Muscle of back (tissue), 13 donors: ENCODE measurements at places on chromosomes 3 and 15.

GRCh38 chr15:72916897-72917296 is 133.3 kb upstream of the ADPGK start:
- no peak for DNase-seq

DNA sequence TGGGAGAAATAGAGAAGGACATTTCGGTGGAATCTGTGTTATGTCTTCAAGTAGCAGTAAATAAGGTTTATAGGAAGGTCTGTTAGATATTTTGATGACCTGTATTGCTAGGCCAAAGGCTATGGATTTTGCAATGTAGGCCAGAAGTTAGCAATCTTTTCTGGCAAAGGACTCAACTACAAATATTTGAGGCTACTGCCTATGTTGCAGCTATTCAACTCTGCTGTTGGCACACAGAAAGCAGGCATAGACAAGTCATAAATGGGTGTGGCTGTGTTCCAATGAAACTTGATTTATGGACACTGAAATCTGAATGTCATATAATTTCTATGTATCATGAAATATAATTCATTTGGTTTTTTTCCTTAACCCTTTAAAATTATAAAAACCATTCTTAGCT is 438.7 kb upstream of the C2CD4B start:
- DNase-seq, result no peak

DNA sequence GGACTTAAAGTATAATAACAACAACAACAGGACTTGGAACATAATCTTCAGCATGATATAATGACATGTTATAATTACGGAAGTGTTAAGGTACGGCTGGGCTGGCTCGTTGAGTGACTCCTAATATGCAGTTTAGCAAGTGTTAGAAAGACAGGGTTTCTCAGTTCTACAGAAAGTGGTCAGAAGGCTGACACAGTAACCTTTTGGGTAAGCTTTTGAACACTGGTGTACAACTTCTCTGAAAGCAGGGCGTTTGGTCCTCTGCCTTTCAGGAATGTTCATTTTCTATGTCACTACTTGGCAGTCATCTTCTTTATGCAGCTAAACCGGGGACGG is 133.3 kb upstream of the SLC2A2 start:
- DNase-seq, result no peak

- no peak for DNase-seq
Measured at GRCh38 chr15:76823890-76824289, 81.2 kb downstream of the SCAPER start.

GRCh38 chr3:49295489-49296058 is 18.5 kb upstream of the C3orf62 start:
- peak; percentile 52 for DNase-seq

DNA sequence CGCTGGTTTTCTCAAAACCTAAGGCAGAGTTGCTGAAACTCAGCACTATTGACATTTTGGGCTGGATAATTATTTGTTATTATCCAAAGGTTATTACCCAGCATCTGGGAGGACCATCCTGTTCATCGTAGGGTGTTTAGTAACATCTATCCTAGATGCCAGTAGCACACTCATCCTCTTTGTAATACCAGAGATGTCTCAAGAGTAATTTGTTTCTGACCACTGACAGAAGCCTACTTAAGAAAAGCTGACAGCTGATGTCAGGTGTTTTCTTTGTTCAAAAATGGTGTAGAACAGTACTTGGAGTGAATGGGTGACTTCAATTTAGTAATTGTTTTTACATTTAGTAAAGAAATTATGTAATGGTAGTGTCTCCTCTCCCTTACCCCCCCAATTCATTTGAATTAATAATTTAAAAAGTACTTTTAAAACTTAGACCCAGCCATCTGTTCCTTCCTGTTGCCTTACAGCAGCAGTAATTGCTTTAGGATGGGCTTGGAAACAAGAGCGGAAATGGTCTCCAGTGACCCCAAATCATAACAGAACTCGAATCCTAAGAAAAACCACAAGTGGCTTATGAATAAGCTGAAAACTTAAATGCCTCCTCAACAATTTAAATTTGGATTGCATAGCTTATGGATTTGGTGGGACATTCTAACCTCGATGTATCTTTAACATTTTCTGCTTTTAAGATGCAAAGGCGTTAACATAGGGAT is 105.4 kb downstream of the PTPRG start:
- peak; percentile 86 for DNase-seq

DNA sequence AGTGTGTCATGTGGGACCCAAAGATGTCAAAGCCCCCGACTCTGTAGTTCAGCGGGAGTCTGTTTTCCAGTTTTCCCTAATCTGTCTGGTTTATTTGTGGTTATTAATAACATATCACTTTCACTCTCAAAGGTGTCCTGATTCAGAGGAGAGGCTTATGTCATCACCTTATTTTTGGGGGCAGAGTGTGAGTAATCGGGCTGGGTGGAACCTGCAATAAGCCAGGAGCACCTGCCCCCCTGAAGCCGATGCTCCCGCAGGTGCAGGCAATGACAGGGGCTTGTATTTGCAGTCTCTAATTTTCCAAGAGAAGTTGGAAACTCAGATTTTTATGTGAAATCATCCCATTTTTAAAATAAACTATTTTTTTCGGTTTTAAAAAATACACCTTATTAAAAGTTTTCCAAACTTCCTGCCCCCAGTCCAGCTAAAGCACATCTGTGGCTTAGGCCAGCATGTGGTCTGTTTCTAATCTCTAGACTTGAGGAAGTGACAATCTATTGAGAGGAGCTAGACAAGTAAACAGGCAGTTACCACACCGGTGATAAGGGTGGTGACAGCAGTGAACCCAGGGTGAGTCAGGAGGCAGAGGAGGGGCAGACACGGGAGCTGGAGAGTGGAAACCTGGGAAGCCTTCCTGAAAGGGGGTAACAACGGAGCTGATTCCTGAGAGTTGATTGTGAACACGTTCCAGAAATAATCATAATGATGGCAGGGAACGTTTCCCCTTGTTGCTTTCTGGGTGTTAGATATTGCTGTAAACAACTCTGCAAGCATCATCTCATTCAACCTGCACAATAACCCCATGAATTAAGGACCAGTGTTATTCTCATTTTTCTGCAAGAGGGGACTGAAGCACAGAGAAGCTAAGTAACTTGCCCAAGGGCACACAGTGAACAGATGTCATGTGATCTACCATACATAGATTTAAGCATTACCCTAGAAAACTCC is 37.2 kb downstream of the BHLHE40 start:
- no peak for DNase-seq

DNA sequence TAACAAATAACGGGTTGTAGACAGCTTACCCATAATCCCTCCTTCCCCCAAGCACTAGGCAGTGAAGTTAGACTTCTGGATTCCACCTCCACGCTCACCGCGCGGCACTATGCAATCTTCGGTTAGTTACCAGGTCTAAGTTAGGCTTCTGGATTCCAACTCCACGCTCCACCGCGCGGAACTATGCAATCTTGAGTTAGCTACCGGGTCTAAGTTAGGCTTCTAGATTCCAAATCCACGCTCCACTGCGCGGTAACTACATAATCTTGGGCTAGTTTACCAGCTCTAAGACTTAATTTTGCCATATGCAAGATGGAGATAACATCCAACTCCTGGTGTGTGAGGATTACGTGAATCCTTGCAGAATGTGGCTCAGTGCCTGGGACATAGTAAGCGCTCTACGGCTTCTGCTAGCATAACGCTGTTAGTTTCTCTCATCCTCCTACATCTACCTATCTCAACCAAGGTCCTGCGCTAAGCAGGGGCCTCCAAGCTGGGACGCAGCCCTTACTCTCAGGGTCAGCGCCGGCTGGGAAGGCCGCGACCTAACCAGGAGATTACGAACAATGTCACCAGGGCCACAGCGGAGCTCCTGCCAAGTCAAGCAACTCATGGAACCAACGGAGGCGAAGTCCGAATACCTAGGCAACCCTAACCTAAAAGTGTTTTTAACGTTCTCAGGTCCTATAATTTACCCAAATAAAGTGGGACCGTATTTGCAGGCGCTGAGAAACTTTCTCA is 497 bp upstream of the RPLP1 start:
- no peak for DNase-seq

GRCh38 chr3:196220587-196220986 is 4.3 kb downstream of the SLC51A start:
- no peak for DNase-seq

GRCh38 chr3:81442758-81443456 is 318.5 kb downstream of the GBE1 start:
- no peak for DNase-seq

- peak; percentile 11 for DNase-seq
Measured at GRCh38 chr3:3556078-3556477, 243.2 kb upstream of the LRRN1 start.

DNA sequence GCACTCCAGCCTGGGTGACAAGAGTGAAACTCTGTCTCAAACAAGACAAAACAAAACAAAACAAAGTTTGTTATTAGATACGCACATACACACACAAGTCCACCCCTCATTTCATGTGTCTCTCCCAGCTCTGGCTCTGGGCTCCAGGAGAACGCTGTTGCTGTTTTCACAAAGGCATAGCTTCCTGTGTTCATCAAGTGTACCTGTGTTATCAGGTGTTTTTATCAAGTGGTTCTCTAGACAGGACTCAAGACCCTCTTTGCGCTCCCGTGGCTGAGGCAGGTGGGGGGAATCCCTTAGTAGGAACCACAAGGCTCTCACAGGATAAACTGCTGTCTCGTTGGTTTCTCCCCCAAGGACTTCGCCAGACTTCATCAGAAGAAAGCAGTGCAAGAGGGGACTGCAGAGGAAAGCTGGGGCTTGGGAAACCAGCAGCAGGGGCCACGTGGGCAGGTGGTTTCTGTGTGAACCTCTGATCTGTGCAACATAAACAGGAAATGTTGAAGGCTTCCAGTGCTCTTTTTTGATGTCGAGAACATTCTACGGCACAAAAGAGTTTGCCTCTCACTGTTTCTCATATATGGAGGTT is 6.9 kb upstream of the PPP1R2 start:
- no peak for DNase-seq

- DNase-seq, result peak; percentile 52
Measured at GRCh38 chr15:94164202-94164807, 67.1 kb upstream of the MCTP2 start.

DNA sequence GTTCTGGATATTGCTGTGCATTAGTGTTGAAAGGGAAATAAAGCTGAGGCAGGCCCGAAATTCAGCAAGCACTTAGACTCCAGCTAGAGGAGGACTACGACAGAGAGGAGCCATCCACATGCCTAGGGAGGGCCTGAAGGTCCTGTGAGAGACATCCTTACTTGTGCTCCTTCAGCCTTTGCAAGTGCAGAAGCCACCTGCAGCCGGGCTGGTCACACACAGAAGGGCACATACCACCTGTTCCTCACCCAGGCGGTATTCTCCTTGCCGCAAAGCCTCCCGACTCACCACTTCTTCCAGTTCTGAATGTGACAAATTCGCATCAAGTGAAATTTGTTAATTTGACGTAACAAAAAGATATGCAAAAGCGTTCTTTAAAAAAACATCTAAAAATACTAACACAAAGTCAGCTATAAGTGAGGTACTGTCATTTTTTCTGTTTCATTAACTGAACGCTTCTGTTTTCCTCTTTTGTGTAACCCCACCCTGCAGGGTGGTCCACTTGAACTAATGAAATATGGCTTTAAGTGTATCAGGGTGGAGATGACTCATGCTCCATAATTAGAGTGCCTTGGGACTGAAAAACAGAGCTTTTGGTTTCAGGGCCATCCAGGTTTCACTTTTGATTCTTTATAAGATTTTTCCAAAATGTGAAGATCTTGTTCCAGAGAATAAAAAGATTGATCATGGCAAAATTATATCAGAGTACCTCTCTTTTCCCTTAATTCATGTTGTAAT is 467.9 kb upstream of the ATP11B start:
- no peak for DNase-seq

GRCh38 chr3:101778385-101779046 is 495 bp upstream of the NXPE3 start:
- no peak for DNase-seq

DNA sequence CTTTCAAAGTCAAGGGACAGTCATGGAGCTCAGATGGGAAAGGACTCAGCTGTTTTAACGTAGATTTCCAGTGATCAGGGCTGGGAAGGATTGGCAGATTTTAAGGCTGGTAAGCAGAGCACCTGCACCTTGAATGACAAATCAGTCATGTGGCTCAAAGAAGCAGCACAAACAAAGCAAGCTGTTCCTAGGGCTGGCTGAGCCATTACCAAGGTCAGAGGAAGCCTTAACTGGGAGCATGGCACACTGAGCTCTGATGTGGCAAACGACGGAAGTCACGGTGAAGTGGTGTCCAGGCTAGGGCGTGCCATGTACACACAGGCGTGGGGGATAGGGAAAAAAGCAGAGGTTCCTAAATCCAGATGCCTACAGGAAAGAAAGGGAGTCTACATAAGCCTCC is 84.6 kb upstream of the PFN2 start:
- DNase-seq, result no peak

DNA sequence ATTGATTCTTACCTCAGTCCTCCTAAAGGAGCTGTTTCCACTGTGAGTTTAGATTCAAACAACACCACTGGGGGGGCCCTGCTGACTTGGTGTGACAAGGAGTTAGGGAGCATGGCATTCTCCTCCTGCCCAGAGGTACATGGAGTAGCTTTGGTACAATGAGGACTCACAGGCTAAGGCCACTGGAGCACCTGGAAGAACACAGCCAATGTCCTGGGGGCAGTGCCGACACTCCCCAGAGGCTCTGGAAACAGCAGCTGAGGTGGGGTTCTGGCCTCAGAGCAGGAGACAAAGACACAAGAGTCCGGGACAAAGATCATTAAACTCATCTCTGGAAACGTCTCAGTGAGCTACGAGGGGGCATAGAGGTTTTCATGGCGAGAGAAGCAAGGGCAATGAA is 69.7 kb upstream of the POMGNT2 start:
- DNase-seq, result no peak

GRCh38 chr15:81825136-81825535 is 220.7 kb downstream of the MEX3B start:
- no peak for DNase-seq

DNA sequence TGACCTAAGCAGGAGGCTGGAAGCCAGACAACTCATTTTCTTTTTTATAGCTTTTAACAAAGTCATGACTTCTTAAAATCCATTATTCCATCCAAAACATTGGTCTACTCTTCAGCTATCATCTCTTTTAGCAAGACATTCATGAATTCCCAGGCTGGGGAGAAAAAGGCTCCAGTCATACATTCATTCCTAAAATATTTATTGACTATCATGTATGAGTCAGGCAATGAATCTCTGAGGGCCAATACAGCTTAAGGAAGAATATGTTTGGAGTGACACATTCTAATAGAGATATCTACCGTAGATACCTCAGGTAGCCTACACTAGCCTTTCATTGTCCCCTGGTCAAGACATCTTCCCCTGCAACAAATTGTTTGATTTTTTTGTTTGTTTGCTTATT is 196.4 kb upstream of the NANOGP8 start:
- peak; percentile 7 for DNase-seq

DNA sequence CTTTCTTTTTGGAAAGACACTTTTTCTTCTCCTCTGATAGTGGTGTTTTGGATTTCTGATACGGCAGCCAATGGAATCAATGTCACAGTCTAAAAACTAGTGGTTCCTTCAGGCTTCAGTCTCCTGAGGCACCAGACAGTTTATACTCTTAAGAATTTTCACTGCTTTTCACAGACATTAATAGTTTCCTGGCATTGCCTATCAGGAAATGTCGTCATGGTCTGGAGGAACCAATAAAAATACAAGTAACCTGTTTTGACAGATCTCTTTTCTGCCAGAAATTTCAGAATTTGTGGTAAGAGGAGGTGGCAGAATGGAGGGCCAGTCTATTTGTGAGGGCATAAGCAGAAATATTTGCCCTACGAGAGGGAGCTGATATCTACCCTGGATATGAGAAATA is 44.8 kb downstream of the FILIP1L start:
- DNase-seq, result no peak
